ENCODE measurements at places on chromosomes 7 and 10.

GRCh38 chr10:75303045-75303777, 67.5 kb upstream of the COMTD1 start:
- no peak for DNase-seq

GRCh38 chr7:33674804-33675411, 230.4 kb upstream of the BMPER start:
- DNase-seq: no peak

DNA sequence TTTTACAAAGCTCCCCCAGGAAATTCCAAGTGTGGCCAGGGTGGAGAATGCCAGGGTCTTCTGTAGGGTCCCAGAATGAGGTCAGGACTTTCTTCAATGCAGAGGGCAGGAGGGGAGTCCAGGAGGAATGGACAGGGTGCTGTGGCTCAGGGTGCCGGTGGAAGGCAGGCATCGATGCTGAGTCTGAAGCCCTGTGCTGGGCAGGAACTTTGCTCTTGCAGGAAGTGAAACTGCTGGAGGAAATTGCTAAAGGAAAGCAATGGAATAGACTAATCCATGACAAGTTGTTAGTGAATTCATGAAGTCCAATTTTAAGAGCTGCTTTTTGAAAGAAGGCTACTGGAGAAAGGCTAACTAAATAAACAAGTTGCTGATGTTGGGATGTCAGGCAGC, 14.8 kb downstream of the PTPRE start:
- no peak for DNase-seq

- no peak for DNase-seq
These were observed 51.7 kb upstream of the RET start for GRCh38 chr10:43024942-43025700.

DNA sequence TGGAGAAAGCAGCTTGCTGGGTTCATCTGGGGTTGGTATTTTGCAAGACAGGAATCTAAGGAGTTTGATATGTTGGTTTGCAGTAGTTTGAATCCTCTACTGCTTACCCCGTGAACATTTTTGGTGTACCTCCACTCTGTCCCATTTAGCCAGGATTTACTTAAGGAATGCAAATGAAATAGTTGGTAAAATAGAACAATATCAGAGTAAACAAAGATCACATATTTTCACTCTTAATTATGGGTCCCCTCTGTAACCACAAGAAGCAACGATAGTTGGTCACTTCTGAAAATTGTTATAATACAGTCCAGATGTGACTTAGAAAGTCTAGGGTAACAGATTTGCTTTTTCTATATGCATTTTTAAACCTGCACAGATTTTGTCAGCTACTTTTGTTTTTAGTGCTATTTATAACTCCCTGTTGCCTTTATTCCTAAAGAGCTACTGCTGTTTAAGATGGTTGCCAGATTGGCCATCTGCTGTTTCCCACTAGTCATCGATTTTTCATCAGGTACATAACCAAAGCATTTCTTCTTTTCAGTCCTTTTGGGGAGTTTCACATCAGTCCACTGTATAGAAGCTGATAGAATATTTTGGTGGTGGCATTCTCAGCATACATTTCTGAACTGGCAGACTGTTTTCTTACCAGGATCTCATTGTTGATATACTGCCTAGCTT, 37.6 kb downstream of the MAPK8 start:
- no peak for DNase-seq

- DNase-seq: no peak
These were observed 45.5 kb upstream of the SLC29A4 start for GRCh38 chr7:5237286-5237685.

DNA sequence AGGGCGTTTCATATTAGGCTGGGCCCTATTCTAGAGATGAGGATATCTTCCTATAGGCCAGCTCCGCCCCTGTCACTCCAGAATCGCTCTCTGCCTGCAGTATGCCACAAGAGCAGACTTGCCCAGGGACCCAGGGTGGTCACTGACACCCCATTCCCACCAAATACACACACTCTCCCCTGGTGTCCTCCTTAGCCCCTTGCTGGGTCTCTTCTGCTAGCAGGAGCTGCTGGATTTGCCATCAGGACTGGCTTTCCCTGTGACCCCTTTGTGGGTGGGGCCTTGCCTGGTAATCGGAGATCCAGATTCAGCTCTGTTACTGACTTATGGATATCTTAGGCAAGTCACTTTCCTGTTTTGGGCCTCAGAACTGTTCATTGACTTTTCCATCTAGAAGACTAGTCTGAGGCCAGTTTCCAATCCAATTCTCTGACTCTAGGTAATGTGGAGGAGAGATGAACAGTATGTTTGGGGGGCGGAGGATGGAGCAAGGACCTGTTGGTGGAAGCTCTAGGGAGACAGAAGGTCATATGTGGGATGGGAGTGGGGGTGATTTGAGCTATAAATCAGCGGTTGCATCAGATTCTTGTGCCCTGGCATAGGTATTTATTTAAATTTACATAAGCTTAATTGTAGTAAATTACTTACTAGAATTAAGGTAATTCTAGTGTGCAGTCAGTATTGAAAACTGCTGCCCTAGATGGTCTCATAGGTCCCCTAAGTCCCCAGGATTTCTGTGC, 1.6 kb downstream of the TSPAN15 start:
- DNase-seq: no peak

DNA sequence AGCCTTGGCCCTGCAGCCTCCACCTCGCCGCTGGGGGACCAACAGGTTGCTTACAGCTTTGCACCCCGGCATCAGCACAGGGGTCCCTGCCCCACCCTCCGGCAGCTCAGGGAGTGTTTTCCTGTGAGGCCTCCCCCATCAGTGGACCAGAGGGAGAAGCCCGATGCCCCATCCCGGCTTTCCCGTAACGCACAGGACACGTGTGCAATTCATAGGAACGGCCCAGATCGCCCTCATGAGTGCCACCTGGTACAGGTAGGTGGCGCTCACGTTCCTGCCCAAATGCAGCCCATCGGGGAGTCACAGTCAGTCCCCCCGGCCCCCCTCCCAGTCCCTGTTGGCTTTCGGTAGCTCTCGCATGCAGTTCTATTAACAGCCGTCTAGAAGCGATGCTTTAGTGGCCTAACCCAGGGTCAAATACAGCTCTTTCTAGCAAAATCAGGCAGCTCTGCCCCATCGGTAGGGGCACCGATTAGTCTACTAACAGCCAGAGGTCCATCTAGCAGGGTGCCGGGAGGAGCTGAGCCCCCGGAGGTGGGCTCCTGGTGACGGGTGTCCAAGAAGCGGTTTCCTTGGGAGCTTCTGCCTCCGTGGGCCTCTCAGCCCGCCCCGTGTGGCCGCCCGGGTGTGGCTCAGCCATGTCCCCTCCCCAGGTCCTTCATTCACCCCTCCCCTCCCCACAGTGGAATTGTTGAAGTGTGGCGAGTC, 48.4 kb upstream of the GTF2IRD1 start:
- no peak for DNase-seq

DNA sequence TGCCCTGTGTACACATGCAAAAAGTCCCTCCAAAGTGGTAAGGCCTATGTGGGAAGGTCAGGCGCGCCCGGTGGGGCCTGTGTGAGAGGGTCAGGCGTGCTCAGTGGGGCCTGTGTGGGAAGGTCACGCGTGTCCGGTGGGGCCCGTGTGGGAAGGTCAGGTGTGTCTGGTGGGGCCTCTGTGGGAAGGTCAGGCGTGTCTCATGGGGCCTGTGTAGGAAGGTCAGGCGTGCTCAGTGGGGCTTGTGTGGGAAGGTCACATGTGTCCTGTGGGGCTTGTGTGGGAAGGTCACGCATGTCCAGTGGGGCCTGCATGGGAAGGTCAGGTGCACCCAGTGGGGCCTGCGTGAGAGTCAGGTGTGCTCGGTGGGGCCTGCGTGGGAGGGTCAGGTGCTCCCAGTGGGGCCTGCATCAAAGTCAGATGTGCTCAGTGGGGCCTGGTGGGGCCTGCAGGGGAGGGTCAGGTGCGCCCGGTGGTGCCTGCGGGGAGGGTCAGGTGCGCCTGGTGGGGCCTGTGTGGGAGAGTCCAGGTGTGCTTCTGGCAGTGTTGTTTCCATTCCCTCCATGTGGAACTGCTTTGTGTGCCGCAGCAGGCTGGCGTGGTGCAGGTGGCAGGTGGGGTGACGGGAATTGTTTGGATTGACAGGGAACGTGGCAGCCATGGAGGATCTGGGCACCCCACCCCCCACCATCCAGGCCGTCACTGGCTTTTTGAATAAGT, 15.4 kb downstream of the LRRC27 start:
- DNase-seq: no peak

DNA sequence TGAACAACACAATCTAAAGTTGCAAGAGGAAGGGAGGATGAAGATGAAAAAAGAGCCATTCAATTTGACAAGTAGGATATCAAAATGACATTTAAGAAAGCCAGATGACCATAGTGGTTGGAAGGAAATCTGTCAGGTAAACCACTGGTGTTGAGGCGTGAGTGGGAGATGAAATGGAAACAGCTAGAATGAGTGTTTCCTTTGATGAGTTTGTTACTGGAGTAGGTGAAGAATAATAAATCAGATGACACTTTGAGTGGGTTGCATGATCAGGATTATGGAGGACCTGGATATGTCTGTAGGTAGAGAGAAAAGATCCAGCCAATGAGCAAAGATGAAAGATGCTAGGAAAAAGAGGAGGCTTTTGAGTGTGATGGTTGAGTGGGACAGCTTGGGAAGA, 33.1 kb downstream of the AKR1B1 start:
- no peak for DNase-seq

DNA sequence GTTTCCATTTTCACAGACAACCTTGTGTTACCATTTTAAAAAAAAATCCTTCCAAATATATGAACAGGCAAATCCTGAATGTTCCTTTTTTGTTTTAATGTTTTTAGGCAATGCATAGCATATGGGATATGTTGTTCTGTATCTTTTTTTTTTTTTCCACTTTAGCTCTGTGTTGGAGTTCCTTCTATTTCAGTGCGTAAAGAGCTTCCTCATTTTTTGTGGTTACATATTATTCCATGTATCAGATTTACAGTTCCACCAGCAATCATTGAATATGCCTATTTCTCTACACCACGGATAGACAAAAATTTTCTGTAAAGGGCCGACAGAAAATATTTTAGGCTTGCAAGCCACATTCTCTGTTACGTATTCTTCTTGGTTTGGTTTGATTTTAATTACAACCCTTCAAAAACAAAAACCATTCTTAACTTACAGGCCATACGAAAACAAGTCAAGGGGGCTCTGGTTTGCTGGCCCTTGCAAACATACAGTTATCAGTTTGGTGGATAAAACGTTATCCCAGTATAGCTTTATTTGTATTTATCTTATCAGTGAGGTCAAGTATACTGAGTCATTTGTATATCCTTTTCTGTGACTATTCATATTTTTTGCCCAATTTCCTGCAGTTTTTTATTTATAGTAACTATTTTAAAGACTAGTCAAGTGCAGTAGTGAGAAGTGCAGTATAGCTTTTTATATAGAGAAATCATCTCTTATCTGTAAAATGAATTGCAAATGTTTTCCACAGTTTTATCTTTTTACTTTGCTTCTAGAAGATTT, 55.7 kb downstream of the RALA start:
- DNase-seq: no peak

DNA sequence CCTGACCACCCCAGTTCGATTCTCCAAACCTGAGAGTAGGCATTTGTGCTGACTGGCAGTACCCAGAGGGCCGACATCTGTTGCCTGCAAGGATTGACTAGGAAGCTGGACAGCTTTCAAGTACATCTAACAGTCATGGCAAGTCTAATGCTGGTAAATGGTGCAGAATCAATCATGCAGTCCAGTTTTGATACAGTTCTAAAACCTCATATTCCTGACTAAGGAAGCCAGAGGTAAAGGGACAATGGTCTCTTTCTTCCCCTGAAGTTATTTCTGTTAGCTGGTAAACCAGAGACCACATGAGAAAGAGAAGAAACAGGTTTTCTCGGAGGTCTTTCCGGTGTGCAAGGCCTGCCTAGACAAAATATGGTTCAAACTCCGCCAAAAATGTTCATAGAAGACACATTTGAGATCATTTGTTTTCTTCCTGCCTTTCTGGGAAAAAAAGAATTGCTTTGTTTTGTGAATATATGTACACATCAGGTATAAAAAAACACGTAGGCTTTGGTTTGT, 97.1 kb downstream of the WDR37 start:
- no peak for DNase-seq

GRCh38 chr10:119337796-119338432, 130.5 kb downstream of the GRK5 start:
- DNase-seq: no peak

DNA sequence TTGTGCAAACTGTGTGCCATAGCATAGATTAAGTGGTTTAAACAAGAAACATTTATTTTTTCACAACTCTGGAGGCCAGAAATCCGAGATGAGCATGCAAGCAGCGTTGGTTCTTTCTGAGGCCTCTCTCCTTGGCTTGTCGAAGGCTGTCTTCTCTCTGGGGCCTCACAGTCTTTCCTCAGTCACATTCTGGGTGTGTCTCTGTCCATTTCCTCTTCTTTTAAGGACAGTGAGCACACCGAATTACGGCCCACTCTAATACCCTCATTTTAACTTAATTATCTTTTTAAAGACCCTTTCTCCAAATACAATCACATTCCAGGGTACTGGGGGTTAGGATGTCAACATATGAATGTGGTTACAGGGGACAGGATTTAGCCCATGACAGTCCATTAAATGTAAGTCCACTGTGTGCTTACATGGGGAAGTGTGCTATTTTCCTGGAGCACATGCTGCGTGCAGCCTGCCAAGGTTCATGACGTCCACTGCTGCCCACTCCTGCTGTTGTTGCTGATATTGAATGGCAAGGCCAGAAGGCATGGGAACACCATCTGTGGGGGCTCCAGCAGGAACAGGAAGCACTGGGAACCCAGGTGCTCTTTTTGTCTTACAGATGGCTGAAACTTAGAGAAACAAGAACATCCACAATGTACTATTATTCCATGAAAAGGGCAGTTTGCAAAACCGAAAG, 365.5 kb downstream of the GALNT17 start:
- DNase-seq: no peak

- no peak for DNase-seq
These were observed 1118.9 kb upstream of the CELF2 start for GRCh38 chr10:9898633-9899395.

- no peak for DNase-seq
These were observed 4.2 kb downstream of the VSTM2A start for GRCh38 chr7:54546081-54546985.

DNA sequence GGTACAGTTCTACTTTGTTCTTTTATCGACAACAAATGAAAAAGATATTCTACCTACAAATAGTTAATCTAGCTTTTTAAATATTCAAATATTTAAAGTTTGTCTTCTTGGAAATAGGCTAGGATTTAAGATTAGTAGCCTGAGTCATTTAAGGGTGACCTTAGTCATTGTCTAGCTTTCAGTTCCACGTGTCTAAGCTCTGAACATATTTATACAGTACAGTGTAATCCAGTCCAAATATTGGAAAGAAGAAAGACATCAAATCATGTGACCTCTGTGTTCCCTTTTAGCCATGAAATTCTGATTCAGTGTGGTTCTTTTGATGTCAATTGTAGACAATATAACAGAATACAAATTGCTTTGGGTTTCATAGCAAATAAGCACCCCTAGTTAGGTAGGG, 121.1 kb downstream of the MALRD1 start:
- no peak for DNase-seq

- DNase-seq: no peak
These were observed 181.3 kb downstream of the RPS24 start for GRCh38 chr10:78214955-78215354.

GRCh38 chr7:47580811-47581331, 1.0 kb downstream of the TNS3 start:
- DNase-seq: no peak

GRCh38 chr7:18890134-18890533, 227.3 kb downstream of the TWIST1 start:
- DNase-seq: no peak

- no peak for DNase-seq
These were observed 64.2 kb downstream of the HDAC9 start for GRCh38 chr7:18559756-18560155.
